ENCODE measurements at places on chromosomes 3 and 15. TPM values are rescaled to one million over a fixed set of nuclear protein-coding genes. Genes with fewer than 3 reads are reported as not detected.

The EPHA3 gene
- not detected for total RNA-seq

The FAM43A gene
- total RNA-seq, result 8.9 TPM

The SI gene
- not detected for total RNA-seq

The IGDCC3 gene
- 0.08 TPM for total RNA-seq

The SEMA5B gene
- 0.21 TPM for total RNA-seq

The ATRIP gene
- 8.3 TPM for total RNA-seq

The DPPA2 gene
- not detected for total RNA-seq

The ACY1 gene
- total RNA-seq, result 26.8 TPM

The SAMMSON gene
- total RNA-seq, result not detected

The SLC6A20 gene
- total RNA-seq, result not detected

The SCN11A gene
- total RNA-seq, result not detected

The ATP13A5 gene
- not detected for total RNA-seq

The FAM3D gene
- not detected for total RNA-seq

The ADAMTS17 gene
- total RNA-seq, result 0.28 TPM

The TAGLN3 gene
- total RNA-seq, result not detected

The GPR171 gene
- not detected for total RNA-seq

The GCSAM gene
- not detected for total RNA-seq

The LRRIQ4 gene
- not detected for total RNA-seq

The KNG1 gene
- total RNA-seq, result 0.07 TPM

The P4HTM gene
- 12.4 TPM for total RNA-seq

The CYB561D2 gene
- 22.3 TPM for total RNA-seq

The SKOR1 gene
- 0.05 TPM for total RNA-seq

The GRAMD2A gene
- total RNA-seq, result not detected

The PARP9 gene
- 6.2 TPM for total RNA-seq

The CD200R1 gene
- total RNA-seq, result 0.14 TPM

The PCBP4 gene
- total RNA-seq, result 15.1 TPM

The CDHR4 gene
- total RNA-seq, result 0.44 TPM

The GALNT15 gene
- total RNA-seq, result 0.05 TPM

The RARB gene
- total RNA-seq, result 10.4 TPM

The PRKAR2A gene
- total RNA-seq, result 17.4 TPM

The ECE2 gene
- not detected for total RNA-seq

The MORC1 gene
- not detected for total RNA-seq

The MKRN3 gene
- total RNA-seq, result 2.8 TPM

The SHC4 gene
- 0.95 TPM for total RNA-seq

The SPINK8 gene
- not detected for total RNA-seq

The C3orf85 gene
- not detected for total RNA-seq

The OR4F15 gene
- total RNA-seq, result not detected

The ANKRD34C gene
- total RNA-seq, result not detected

The MESD gene
- total RNA-seq, result 37.5 TPM

The LRRC2 gene
- not detected for total RNA-seq

The CACNA1D gene
- total RNA-seq, result 0.61 TPM

The GOLGA8S gene
- total RNA-seq, result 0.18 TPM

The FAM227B gene
- total RNA-seq, result 0.98 TPM

The SEMA3B gene
- 8.6 TPM for total RNA-seq

The TGM4 gene
- total RNA-seq, result 0.03 TPM

The ANKUB1 gene
- 0.06 TPM for total RNA-seq

Data from A549 treated with CORT108297 at 1 μM for 4 hours (cell line).